ENCODE measurements at places on chromosomes 7 and 10. TPM values are rescaled to one million over a fixed set of nuclear protein-coding genes. Genes with fewer than 3 reads are reported as not detected.
A peak's percentile ranks its signal among the peaks of the same experiment; 100 is the strongest.

DNA sequence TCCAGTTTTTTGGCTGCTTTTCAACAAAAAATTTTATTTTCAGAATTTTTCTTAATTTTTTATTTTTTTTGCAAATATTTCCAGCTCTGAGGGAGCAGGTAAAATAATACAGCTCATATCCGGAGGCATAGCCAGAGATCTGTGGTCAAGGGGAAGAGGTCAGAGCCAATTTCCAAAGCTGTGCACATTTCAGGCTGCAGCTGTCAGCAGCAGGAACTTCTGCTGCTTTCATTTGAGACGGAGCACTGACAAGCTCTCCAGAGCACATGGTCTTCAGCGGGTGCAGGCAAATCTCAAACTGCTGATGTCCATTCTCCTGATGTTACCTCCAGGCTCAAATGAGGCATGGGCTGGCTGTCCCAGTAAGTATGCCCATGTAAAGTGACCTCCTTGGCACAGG is 31.1 kb downstream of the SLC26A4 start:
- DNase-seq = no peak

DNA sequence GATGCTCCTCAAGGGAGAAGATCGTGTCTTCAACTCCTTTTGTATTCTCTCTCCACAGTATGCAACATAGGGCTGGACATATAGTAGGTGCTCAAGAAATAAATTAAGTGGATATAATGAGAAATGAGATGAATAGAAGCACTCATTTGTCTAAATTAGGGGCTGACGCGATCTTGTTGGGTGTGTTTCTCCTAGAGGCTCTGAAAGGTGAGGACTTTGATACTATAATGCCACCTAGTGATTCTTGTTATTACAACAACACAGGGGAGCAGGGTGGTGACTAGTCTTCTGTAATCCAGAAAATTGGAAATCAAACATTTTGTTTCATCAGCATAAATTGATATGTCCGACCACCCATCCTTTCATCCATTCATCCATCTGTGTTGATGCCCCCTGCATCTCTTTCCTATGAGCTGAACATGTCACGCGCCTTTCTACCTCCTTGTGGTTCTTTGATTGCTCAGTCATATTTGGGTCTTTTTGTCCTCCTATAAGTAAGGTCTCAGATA is 3.5 kb upstream of the CFAP58 start:
- DNase-seq = no peak

DNA sequence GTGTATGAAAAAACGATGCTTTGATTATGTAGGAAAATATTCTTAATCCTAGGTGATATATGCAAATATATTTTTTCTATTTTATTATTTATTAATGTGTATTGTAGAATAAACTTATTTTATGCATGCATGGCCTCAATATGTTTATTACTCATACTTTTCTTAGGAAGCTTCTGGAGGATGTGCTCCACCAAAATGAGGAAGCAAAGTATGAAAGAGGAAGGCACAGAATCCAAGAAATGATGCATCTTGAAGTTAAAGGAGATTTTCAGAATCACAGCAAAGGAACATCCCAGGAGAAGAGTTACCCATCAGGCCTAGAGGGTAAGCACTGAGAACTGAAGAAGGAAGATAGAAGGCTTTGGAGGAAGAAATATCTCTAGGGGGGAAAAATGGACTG is 35.0 kb upstream of the MRPS16 start:
- no peak for DNase-seq

- DNase-seq = no peak
These were observed 247 bp downstream of the PARD3 start for GRCh38 chr10:34814913-34815184.

GRCh38 chr10:76408646-76409045 is 977.2 kb downstream of the LRMDA start:
- DNase-seq = no peak

DNA sequence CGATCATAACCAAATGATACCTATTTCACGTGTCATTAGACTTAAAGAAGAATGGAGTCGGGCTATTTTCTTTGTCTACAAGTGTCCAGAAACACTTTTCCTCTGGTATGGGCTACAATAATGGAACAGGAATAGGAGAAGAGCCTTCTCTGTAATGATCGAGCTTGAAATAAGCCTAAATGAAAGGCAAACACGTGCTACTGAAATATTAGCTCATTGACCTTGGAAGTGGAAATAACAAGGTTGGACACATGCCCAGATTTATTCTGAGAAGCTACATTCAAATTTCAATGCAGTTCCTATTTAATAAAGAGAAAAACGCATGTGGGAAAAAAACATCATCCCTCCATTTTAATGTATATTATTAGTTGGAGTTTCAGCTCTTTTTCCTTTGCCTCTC is 254.7 kb upstream of the PTER start:
- no peak for DNase-seq

- no peak for DNase-seq
These were observed 17.9 kb upstream of the DDX21 start for GRCh38 chr10:68938117-68938516.

- no peak for DNase-seq
These were observed 212.6 kb upstream of the FZD8 start for GRCh38 chr10:35854661-35855060.

DNA sequence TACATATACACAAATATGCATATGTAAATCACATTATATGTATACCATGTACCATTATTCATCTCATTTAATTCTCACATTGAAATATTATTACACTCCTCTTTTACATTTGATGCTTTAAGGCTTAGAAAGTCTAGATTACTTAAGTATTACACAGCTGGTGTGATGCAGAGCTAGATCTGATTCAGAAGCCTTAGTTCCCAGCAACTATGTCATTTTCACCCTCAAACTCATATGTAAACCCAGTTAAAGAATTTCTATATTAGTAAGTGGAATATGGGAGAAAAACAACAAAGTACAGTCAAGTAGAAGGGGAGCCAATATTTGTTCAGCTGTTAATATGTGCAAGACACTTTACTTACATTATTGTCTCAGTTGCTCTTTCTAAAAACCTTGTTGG is 74.3 kb upstream of the CSTF2T start:
- no peak for DNase-seq

GRCh38 chr10:22321156-22321923 is 441 bp downstream of the BMI1 start:
- peak; percentile 87 for DNase-seq

DNA sequence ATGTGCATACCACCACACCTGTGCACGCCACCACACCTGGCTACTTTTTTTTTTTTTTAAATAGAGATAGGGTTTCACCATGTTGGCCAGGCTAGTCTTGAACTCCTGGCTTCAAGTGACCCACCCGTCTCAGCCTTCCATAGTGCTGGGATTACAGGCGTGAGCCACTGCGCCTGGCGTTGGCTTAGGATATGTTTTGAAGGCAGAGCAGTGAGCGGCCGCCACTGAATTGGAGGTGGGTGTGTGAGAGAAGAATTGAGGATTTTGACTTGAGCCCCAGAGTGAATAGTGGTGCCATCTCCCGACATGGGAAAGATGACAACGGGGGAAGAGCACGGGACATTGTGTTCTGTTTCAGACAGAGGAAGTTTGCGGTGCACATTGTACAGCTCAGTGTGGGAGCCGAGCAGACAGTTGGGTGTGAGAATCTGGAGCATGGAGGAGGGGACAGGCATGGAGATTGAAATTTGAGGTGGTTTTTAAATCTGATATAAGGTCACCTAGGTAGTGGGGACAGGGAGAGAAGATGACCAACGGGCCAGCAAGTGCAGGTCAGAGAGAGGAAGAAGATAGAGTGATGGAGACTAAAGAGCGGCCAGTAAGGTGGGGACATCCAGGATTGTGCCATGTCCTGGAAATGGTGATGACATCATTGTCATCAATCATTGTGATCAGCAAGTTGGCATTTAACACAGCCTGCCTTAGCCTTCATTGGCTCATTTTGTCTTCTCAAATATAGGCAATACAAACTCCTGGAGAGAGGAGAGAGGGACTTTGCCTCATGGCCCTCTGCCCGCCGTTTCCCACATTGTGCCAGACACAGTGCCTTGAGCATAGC is 35.8 kb downstream of the VWA2 start:
- DNase-seq = peak; percentile 58

DNA sequence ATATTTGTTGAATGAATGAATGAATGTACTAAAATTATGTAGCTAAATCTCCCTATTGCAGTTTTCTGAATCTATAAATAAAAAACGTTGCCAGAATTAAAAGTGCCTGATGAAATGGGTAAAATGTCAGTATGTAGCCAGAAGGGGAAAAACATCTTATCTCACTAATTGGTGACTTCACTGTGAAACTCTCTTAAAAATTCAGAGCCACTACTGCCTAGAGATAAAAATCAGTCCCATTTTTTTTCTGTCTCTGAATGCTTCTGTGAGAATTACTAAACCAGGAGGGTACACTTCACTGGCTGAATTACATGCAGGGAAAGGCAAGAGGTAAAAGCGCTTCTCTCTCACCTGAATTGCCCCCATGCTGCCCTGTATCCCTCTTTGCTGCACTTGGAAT is 69.6 kb upstream of the HPS1 start:
- no peak for DNase-seq

GRCh38 chr10:24685958-24686540 is 37.6 kb downstream of the ARHGAP21 start:
- no peak for DNase-seq

Gene NUDT13
- total RNA-seq = 2.0 TPM

Gene MPP7
- total RNA-seq = 58.6 TPM

Gene GPRIN2
- not detected for total RNA-seq

Gene SFTPD
- total RNA-seq = 0.19 TPM

Gene FFAR4
- total RNA-seq = 0.56 TPM

Gene PPP1R9A
- 7.3 TPM for total RNA-seq

Data from posterior vena cava (tissue), 2 donors.